ENCODE measurements at places on chromosomes 16 and 17. TPM values are rescaled to one million over a fixed set of nuclear protein-coding genes. Genes with fewer than 3 reads are reported as not detected.

The ARL5C gene
- total RNA-seq = not detected

The CEP131 gene
- 13.3 TPM for total RNA-seq

The ITGAX gene
- 2.1 TPM for total RNA-seq

The HCRT gene
- not detected for total RNA-seq
